ENCODE measurements at places on chromosomes 5 and 9.
A peak's percentile ranks its signal among the peaks of the same experiment; 100 is the strongest.

DNA sequence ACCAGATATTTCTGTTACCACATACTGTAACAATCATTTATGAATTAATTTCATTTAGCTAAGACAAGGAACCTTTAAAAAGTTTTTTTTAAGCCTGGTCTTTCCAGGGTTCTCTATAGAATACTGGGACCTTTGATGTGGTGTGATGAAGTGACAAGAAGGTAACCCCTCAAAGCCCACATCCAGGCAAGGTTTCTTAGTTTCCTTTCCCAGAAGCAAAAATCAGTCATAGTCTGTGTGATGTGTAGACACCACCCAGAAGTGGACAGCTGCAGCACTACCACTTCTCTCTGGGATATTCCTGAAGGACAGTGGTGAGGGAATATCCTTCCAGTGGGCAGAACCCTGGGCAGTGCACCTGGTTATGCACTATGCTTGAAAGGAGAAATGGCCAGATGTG, 115.6 kb downstream of the TTC39B start:
- no peak for DNase-seq

DNA sequence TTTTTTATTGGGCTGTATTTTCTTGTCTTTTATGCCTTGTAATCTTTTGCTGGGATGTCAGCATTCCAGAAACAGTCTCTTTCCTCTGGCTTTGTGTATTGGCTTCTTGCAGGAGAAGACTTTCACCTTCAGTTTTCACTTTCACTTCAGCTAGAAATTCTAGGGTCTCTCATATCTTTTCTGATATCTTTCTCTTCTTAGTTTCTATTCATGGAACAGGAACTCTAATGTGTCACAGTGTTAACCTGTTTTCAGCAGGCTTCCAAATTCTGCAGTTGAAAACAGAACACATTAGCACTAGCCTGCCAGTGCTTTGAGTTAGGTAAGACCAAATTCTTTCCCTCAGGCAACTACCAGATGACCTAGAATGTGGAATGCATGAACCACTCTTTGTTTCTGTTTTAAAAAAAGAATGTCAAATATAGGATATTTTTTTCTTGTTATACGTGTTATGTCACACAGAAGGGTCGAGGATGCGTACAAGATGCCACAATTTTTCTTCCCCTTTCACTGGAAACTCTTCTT, 164.7 kb downstream of the TUSC1 start:
- DNase-seq = no peak

GRCh38 chr5:27706832-27707231, 668.4 kb upstream of the CDH9 start:
- no peak for DNase-seq

DNA sequence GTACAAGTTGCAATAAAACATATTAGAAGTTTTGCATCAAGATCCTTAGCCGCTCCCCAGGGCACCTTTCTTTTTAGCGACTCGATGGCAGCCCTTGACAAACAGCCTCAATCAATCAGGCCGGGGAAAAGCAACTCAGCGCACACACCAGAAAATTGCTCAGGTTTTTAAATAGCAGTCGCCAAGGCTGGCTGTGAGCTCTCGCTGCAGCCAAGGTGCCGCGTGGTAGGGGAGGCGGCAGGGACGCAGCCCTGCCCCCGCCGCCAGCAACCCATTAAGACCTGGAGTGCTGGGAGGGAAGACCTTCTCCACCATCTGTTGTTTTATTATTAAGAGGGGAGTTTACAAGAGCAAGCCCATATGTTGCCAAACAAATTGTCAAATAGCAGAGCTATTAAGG, 22.6 kb downstream of the ASS1 start:
- DNase-seq = peak; percentile 87

DNA sequence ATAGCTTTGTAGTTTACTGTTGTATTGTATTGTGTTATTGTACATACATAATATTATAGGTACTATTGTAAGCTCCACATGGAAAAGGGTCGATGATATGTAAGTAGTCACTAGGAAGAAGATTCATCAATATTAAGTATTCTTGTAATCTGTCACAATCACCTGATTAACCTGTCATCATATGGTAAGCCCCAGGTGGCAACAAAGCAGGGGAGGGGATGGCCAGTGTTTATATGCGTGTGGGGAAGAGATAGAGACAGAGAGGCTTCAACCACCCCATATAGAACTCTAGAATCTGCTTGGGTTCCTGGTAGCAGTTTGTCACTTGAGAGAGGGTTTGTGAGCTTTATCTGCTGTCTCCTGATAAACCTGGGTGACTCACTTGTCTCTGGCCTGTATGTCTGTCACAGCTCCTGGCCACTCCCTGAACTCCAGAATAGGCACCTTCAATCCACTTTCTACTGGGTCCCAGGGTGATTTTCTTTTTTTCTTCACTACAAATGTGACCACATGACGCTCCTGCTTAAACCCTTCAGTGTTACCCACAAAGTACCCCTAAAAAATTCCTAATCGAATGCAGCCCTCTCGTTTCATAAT, 48.9 kb upstream of the CPEB4 start:
- no peak for DNase-seq

- DNase-seq = peak; percentile 80
Measured at GRCh38 chr5:111853748-111854147, 96.8 kb upstream of the NREP start.

- DNase-seq = peak; percentile 99
Measured at GRCh38 chr5:32342656-32343055, 29.9 kb upstream of the MTMR12 start.

DNA sequence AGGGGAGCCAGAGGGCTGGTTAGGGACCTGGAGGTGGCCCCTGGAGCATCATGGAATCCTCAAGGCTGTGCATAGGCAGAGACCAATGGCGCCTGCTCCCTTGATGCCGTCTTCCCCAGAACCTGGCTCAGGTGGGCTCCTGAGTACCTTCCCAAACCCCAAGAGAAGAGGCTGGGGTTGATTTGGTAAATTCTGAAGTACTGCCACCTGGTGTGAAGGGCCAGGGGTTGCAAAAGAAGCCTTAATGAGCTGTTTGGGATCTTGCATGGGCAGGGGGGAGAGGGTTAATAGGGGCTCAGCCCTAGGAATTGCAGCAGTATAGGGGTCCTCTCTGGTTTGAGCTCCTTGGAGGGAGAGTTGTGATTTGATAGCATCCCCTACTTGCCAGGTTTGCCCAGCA, 52.1 kb downstream of the CYSTM1 start:
- no peak for DNase-seq

- peak; percentile 36 for DNase-seq
Measured at GRCh38 chr5:96433066-96433447, at the start of gene PCSK1. PCSK1 (minus strand) TSS chr5:96433248; CDS start chr5:96433042, 206 bp downstream.

GRCh38 chr9:88013035-88013434, 38.7 kb upstream of the CDK20 start:
- no peak for DNase-seq

DNA sequence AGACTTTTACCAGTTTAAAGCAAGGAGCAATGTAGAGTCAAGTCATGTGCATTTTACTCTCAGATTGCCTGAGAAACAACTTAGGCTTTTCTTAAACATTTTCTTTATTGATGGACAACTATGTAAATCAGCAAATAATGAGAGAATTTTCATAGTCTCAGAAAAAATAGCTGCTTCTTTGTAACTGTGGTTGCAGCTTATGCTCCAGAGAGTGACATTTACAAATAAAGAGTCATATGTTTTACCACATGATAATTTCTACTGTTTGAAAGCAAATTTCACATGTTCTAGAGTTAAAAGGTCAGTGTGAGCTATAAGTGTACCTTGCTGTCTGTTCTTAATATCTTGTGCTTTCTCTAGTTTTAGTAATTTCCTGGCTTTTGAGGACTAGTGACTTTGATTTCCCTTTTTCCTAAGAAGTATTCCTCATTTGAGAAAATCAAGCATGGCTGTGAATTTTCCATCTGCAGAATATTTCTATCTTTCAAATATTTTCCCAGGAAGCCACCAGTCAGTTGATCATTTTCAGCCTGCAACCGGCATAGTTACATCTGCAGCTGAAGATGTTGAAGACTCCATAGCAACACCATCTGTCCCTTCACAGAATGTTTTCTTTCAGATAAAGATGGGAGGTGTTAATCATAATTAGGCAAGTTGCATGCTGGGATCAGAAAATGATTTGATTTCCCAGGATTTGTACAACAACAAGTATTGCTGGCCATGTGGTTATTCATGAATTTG, 229.9 kb downstream of the SGCD start:
- peak; percentile 46 for DNase-seq

- DNase-seq = no peak
Measured at GRCh38 chr5:147017191-147017590, 138.6 kb upstream of the PPP2R2B start.

DNA sequence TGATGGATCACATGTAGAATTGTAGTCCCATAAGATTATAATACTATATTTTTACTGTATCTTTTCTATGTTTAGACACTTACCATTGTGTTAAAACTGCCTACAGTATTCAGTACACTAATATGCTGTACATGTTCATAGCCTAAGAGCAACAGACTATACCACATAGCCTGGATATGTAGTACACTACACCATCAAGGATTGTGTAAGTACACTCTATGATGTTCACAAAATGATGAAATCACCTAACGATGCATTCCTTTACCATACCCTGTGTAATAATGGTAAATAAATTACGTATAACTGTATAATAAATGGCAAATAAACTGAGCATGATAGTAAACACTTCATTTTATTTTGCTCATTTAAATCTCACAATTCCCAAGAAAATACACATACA, 60.3 kb downstream of the RICTOR start:
- no peak for DNase-seq

DNA sequence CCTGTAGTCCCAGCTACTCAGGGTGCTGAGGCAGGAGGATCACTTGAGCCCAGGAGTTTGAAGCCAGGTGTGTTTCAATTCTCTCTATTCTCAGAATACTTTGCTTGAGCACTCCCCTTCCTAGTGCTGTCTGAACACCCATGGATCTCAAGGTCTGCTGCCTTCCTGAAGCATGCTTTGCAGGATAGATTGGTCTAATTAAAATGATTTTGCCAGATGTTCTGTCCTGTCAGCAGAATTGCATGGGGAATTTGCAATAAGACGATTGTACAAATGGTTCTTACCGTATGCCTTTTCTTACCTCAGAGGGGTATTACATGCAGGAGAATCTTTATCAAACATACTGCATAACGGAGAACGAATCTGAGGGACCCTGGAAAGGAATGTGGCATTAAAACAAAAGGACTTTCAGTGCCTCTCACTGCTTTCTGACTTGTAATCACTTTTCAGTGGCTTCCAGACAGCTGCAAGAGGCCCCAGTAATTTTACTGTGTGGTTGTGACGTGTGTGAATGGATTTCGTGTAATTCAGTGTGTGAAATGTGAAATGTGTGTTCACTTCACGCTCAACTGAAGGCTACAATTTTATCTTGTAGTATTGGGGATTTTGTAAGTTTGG, 587.2 kb upstream of the SEMA6A start:
- DNase-seq = no peak

GRCh38 chr9:81629440-81629839, 59.9 kb downstream of the TLE1 start:
- DNase-seq = no peak

DNA sequence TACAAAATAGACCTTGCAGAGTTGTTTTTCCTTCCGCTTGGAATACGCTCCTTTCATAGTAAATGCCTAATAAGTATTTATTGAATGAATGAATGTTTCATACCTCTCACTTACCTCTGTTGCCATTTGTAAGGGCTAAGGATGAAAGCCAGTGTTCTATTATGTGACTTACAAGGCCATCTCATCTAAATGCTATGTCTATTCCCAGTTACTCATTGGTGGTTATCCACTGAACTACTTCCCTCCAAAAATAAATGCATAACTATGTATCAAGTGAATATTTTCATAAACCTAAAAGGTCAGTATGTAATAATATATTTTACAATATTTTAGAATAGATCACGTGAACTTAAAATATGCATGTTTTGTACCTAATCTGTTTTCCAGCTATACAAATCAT, 670.5 kb upstream of the RGMB start:
- DNase-seq = no peak

DNA sequence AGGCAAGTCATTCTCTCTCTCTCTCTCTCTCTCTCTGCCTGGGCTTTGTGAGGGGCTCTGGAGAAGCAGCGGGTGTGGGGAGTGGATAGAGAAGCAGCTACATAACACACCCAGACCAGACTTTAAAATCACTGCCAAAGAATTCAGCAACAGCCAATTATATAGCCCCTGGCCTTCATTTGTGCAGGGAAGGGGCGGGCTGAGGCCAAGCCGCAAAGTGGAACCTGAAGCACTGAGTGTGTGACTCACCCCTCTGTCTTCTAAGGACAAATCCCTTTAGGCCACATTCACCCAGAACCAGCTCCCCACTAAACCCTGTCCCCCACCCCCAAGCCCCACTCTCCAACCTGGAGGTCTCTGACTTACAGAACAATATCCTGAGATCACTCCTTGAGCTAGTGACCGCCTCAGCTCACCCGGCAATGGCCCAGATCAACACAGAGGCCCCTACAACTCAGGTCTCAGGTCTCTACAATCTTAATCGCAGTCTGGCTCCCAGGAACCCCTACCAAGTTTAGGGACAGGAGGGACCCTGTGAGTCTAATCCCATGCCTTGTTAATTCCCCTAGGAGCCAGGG, 6.0 kb downstream of the B4GALT1 start:
- DNase-seq = no peak

GRCh38 chr5:16464664-16465543, 696 bp downstream of the ZNF622 start:
- DNase-seq = no peak

- DNase-seq = no peak
Measured at GRCh38 chr5:119212676-119213075, 141.8 kb downstream of the DMXL1 start.

- DNase-seq = no peak
Measured at GRCh38 chr5:77172713-77173328, 37.7 kb upstream of the PDE8B start.

GRCh38 chr9:113154471-113154870, 3.7 kb downstream of the SLC31A2 start:
- no peak for DNase-seq

- no peak for DNase-seq
Measured at GRCh38 chr5:98482321-98483300, 290.9 kb upstream of the RGMB start.

DNA sequence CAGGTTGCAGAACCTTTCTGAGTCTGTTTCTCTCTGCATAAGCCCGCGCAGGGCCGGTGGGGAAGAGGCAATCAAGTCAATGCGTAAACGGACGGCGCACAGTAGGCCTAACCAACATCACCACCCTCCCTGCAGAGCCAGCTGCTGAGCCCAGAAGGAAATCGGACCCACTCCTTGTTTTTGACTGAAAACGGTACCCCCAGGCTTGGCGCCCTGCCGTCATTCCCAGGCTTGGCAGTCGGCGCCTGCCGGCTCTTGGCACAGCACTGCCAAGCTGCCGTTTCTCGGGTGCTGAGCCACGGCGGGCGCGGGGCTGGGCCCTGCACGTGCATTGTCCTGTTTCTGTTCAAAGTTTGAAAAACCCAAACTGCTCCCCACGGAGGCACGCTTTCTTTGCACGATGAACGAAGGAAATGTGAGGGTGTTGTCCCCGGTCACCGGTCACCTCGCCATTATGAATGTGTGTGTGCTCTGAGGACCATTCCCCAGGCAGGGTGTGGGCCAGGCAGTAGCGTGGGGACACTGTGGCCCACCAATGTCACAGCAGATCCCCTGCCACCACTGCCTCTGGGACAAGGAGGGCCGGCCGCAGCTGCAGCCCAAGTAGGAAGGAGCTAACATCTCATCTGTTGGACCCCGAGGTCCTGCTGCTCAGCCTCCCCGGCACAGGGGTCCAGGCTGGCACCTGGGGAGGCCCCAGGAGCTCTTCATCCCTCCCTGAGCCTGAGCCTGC, 20.1 kb downstream of the FIBCD1 start:
- peak; percentile 40 for DNase-seq
